ENCODE measurements at places on chromosomes 7 and 10.

- DNase-seq: no peak
Measured at GRCh38 chr7:88686468-88687229, 72.9 kb upstream of the ZNF804B start.

DNA sequence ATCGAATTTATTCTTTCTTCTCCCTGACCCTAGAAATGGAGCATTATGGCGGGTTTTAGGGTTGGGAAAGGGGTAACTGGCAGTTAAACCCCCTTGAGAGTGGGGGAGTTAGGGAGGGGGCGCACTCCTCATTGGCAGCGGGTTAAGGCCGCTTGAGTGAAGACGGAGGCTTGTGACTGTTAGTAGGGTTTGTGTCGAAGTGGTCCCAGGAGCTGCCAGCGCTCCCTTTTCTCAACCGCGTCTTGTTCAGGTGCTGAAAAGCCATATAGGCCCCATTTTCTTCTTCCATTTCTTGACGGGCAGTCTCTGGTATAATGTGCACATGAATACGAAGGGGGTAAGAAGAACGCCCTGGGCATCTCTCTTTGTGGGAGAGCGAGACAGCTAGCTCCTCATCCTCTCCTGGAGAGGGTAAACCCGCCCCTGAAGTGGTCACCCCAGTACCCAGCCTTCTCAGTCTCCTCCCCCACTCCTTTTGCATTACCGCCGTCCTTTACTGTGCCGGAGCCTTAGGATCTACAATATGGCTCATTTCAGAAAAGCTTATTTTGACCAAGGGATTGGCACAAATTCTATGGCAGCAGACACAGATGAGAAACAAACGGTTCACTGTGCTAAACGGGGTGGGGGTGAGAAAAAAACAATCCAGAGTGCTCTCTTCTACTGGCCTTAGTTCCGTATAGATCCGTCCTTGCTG, 836 bp downstream of the KMT2E start:
- DNase-seq: peak; percentile 77

- no peak for DNase-seq
Measured at GRCh38 chr7:34342387-34342786, 315.6 kb upstream of the NPSR1 start.

- no peak for DNase-seq
Measured at GRCh38 chr10:103621783-103622125, 128.2 kb downstream of the NEURL1 start.

GRCh38 chr10:43218951-43219837, 47.7 kb downstream of the RASGEF1A start:
- DNase-seq: no peak

GRCh38 chr7:74598558-74598957, 59.0 kb upstream of the GTF2I start:
- DNase-seq: no peak

GRCh38 chr10:42697926-42698325, 59.6 kb upstream of the ZNF33B start:
- no peak for DNase-seq

DNA sequence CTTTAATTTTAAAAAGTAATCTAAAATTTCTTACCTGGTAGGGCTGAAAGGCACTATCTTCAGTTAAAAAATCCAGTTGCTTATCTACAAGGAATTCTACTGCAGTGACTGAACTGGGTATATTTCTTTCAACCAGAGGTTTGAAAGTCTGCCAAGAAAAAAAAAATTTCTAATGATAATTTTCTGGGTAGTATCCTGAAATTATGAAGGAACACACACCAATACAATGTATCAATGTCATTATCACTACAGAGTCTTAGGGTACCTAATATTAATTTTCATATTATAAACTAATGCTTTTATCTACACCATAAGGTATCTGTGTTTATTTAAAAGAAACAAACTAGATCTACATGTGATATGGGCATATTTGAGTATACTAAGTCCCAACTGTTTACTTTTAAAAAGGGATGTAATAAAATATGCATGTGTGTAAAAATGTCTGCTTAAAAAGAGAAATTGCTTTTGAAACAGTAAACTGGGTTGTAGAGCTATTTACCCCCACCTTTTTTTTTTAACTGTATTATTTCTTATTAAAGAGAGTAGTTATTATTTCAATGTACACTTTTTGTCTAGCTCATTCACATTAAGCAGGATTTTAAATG, 131.6 kb downstream of the NRBF2 start:
- no peak for DNase-seq

DNA sequence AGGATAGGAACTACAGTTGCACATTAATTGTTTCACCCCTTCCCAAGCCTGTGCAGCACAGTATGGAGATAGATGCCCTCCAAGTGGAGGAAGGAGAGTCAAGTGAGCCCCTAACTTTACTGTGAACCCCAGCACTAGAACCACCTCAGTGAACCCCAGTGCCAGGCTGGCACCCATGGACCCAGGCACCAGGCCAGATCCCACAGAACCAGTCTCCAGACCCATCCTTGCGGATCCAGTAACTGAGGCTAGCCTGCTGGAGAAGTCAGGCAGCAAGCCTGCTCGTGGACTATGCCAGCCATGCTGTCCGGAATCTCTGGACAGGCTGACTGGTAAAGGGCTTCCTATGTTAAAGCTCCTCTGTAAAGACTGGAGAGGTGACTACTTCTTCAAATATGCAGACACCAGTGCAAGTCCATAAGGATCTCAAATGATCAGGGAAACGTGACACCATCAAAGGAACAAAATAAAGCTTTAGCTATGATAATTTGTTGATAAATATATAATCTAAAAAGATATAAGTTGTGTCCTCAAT, 27.7 kb downstream of the SHOC2 start:
- no peak for DNase-seq

GRCh38 chr7:139902436-139903102, 73.5 kb downstream of the TBXAS1 start:
- no peak for DNase-seq

Measured in activated CD4-positive, alpha-beta T cell treated with anti-CD3 and anti-CD28 coated beads, Interleukin-2, Interleukin-4, amounts not matched to agents 100 ng/mL and 50 ng/mL, durations not matched to agents 16 hours and 8 hours (primary cell).